ENCODE measurements at places on chromosomes 6 and 20. TPM values are rescaled to one million over a fixed set of nuclear protein-coding genes. Genes with fewer than 3 reads are reported as not detected.
A peak's percentile ranks its signal among the peaks of the same experiment; 100 is the strongest.

GRCh38 chr20:53081916-53082863 lies 110.0 kb downstream of the TSHZ2 start:
- DNase-seq = no peak

DNA sequence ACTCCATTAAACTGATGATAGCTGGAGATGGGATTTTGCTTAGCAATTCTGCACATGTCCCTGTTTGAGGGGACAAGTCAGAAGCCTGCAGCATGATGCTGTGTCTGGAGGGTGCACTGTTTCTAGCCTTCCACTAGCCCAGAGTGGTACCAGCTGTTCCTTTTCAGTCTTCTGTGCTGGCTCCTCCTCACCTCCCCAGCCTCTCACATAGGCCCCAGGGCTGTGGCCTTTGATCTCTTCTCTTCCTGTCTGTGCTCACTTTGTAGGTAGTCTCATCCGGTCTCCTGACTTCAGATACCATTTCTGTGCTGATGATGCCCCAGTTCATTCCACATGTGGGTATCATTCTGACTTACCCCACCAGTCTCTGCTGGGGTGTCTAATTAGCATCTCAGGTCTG lies 126.3 kb downstream of the HIVEP1 start:
- no peak for DNase-seq

DNA sequence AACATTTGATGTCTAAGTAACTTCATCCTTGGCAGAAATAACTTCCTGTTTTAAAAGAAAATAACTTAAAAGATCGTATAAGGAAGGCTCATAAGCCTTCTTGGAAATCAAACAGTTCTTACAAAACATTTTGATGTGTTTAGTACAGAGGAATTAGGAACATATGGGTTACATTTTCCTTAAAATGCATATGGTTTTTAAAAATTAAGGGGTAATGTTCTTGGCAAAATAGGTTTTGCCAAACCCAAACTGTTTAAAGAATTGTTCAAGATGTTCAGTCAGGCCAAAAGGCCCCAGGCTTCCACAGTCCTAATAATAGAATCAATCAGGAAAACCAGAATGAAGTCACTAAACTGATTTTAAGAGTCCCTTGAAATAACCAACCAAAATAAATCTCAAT lies 142.7 kb upstream of the SLC35B3 start:
- DNase-seq = no peak

The RSPH4A gene
- total RNA-seq = 0.35 TPM

The EPPIN gene
- not detected for total RNA-seq

DNA sequence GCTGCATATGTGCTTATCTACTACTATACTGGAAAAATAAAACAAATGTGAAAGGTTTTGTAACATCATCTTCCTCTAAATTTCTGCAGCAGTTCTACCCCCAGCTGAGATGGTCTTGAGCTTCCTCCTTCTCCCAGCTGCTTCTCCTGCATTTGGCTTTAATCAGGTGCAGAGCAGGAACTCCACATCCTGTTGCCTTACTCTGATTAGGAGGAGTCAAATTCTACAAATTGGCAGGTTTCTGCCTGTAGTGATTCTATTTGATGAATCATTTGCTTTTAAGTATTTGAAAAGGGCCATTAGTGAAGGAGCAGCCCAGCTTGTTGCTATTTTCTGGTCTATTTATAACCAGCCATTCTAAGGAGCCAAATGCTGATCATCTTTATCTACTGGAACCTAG lies 224.5 kb downstream of the GMDS start:
- no peak for DNase-seq

DNA sequence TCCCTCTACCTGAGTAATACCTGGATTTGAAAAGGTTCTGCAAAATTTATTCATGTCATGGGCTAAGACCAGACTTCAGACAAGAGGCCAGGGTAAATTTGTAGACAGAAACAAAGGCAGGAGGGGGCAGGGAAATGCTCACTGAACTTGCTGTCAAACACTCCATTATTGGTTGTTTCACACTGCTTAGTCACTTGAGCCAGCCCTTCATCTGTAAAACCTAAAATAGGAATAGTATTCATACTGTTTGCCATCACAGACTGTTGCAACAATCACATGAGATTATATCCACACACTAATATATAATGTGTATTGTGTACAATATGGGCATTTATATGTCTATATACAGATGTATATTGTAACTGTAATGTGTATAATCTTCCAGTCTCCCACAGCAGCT lies 6.5 kb upstream of the TINAG start:
- DNase-seq = no peak

The KCNK16 gene
- not detected for total RNA-seq

DNA sequence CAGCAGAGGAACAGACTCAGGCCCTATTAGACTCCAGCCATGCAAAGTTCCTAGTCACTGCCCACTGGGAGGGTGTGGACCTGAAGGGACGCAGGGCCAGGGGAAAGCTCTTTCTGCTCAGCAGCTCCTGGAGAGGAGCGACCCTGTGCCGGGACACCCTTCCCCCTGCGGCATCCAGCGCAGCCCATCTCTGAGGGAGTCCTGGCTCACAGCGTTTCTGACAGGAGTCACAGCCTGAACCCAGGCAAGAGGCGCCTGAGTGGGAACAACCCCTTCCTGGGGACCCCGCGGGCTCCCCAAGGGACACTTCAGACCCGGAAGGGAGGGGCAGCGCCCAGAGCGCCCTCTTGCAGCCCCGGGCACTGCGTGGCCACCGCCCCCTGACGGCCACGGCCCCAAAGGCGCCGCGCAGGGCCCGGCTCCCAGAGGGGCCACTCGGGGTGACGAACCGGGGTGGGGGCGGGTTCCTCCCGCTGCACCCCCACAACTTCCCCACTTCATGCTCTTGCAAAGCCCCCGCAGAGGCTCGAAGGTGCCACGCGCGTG lies 862 bp downstream of the UCKL1 start:
- DNase-seq = peak; percentile 78

DNA sequence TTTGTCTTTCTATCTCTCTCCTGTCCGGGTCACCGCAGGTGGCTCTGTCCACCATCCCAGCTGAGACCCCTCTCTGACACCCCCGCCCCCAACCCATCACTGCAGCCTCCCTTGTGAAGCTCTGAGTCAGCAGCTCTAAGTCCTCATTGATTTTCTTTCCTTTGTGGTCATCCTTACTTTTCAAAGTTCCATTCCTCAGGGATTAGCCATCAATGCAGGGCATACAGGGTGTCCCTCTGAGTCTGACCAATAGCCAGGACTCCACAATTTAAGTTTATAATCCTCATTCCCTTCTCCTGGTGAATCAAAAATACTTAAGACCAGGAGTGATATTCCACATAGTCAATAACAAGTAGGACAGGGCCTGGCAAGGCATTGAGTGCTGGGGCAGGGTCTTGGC lies 333.3 kb upstream of the CNR1 start:
- no peak for DNase-seq

The FAM50B gene
- total RNA-seq = 14.2 TPM

The CLDN20 gene
- total RNA-seq = not detected

Data from mucosa of descending colon (tissue), 3 donors.